Stimulated activated CD4-positive, alpha-beta T cell treated with anti-CD3 and anti-CD28 coated beads, Interleukin-4, amount 100 ng/mL, for 48 hours (primary cell): ENCODE measurements at places on chromosomes 1 and 21.

DNA sequence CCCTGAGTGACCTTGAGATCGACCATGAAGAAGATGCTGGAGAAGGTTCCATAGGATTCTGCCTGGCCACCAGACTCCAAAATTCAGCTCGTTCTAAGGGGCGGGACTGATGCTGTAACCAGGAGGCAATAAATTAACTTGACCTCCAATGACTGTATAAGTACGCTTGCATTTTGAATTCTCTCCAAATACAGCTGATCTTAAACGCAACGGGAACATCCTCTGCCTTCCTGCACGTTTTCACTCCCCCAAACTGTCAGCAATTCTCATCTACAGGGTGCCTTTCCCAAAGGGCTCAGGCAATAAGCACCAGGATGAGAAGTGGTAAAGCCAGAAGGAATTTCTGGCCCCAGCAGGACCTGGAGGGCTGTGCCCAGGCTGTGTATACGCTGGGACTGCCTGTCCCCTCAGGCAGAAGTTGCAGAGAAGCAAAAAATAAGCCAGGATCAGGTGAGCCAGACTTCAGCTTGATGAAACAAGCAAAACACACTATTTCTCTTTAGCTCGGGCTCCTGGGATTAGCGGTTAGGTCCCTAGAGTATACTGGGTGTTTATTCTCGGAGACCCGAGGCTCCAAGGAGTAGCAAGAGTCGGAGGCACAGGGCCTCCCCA, 124.8 kb downstream of the LRIG2 start:
- no peak for DNase-seq

- DNase-seq, result no peak
Measured at GRCh38 chr1:188904201-188904600, 1573.5 kb downstream of the BRINP3 start.

DNA sequence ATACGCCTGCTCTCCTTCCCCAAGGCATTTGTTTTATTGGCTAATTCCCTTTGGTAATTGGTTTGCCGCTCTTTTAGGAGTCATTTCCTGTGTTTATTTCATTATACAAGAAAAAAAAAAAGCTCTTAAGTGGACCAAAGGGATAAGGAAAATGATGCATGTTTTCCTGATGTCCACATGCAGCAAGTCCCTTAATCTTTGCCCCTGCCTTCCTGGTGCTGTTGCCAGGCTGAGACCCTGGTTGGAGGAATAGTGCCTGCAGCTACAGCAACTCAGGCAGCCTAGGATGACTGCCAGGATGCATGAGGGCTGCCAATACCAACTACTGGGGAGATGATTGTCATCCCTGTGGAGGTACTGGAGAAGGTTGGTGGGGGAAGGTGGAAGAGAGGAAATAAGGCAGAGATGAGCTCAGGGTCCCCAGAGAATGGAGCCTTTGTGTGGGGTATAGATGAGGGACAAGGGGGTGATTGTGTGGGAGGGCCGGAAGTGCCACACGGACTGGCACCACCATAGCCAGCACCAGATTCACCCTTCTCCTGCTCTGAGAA, 6.1 kb upstream of the GATAD2B start:
- DNase-seq, result no peak

DNA sequence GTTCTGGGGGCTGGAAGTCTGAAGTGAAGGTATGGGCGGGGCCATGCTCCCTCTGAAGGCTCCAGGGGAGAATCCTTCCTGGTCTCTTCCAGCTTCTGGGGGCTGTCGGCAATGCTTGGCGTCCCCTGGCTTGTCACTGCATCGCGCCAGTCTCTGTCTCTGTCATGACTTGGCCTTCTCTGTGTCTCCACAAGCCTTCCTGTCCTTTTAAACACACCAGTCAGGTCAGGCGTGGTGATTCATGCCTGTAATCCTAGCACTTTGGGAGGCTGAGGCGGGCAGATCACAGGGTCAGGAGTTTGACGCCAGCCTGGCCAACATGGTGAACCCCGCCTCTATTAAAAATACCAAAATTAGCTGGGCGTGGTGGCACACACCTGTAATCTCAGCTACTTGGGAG, 125.3 kb downstream of the ACTL8 start:
- no peak for DNase-seq

DNA sequence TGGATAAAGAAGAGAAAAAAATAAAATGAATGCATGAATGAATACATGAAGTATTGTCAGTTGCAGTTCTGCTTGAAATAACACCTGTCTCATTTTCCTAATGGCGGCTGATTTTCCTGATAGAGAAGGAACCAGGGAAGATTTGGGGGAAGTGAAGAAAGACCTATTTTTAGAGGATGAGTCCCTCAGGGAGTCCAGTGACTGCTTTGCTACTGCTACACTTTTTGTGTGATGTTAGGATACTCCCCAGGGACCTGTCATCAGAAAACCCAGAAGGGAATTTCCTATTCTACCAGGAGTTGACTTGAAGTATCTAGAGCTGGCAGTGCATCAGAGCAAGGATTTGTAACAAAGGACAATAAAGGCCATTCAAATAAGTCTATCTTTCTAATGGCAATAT, 114.8 kb downstream of the MAB21L3 start:
- no peak for DNase-seq

DNA sequence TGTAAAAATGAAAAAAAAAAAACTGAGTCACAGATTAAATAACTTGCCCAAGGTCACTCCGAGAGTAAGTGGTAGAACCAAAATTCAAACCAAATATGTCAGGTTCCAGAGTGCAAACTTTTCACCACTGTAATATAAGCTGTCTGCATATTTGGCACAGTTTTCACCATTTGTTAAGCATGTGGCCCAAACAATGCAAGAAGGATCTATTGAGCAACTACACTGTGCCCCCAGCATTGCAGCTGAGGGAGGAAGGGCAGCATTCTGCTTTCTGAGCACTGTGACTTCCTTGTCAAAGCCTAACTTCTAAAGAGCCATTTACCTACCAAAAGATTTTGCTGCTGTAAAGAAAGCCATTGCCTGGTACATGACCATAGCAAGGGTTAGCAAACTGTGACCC, 133.4 kb downstream of the SYT2 start:
- DNase-seq, result no peak

DNA sequence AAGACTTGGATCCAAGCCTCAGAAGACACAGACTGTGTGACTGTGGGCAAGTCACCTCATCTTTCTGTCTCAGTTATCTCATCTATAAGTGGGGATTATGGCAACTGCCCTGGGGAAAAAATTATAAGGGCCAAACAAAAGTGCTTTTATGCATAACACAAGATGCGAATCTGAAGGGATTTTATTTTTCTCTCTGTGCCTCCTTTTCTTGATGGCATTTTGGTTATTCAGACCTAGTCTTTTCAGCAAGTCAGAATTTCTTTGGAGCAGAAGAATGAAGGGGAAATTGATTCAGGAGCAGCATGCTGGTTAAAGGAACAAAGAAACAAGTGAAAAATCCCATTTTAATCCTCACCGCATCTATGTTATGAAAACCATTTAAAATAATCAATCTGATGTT, 86.9 kb downstream of the PBX1 start:
- DNase-seq, result no peak

- peak; percentile 25 for DNase-seq
Measured at GRCh38 chr1:36384542-36385409, 948 bp downstream of the STK40 start.

DNA sequence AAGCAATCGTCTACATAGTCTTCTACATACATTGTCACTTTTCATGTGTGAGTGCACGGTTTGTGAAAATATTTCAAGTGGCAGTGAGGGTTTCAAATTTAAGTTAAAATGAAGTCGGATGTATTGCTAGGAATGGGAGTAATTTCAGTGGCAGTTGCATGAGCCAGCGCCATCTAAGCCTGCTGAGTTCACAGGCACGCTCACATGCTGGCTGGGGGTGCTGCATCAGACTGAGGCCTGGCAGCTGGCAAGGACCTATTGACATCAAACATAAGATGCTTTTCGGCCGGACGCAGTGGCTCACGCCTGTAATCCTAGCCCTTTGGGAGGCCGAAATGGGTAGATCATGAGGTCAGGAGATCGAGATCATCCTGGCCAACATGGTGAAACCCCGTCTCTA, 80.7 kb downstream of the UBE4B start:
- DNase-seq, result no peak

DNA sequence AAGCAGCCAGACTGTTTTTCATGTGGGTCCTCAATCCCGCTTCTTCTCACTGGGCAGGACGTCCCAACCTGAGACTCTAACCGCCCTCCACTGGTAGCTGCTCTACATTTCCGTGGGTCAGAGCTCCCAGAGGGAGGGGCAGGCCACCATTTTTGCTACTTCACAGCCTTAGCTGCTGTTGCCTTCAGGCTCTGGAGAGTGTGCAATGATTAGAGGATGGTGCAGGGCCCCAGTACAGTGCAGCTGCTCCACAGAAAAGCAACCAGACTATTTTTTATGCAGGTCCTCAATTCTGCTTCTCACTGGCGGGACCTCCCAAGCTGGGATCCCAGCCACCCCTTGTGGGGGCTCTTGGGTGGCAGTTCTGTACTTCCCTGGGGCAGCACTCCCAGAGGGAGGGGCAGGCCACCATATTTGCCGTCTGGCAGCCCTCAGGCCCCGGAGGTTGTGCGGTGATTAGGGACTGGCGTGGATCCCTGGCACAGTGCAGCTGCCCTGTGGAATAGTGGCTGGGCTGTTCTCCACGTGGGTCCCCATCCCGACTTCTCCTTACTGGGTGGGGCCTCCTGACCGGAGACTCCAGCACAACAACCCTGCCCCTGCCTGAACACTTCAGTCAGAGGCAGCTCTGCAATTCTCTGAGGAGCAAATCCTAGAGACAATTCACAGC, 647.6 kb upstream of the PKN2 start:
- DNase-seq, result no peak

- no peak for DNase-seq
Measured at GRCh38 chr1:53738205-53739108, 507 bp downstream of the GLIS1 start.

GRCh38 chr1:6674771-6675170, 26.8 kb downstream of the DNAJC11 start:
- DNase-seq, result no peak

- no peak for DNase-seq
Measured at GRCh38 chr1:117162816-117163215, 41.3 kb upstream of the TRIM45 start.

DNA sequence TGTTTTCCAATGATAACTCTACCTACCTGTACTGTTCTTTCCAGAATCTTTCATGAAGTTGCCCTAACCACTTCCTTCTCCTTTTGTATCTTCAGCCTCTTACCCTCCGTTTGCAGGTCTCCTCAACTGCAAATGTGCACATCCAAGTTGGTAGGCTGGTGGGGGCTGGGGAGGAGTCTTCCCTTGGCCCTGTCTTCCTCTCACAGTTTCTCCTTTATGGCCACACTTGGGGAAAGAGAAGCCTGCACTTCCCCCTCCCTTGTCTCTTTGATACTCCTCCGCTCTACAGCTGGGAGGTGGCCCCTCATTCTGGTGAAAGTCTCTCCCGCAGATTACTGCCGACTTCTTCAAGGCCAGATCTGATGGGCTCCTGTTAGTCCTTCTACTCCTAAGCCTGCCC, 26.9 kb upstream of the GPR88 start:
- no peak for DNase-seq

DNA sequence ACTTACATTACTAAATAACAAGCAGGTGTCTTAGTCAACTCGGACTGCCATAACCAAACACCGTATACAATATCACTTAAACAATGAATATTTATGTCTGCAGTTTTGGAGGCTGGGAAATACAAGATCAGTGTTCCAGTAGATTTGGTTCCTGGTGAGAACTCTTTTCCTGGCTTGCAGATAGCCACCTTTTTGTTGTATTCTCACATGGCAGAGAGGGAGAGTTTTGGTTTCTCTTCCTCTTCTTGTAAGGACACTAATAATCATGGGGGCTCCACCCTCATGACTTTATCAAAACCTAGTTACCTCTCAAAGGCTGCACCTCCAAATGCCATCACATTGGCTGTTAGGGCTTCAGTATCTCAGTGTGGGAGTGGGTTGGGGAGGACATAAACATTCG, 82.9 kb upstream of the CACYBP start:
- no peak for DNase-seq

DNA sequence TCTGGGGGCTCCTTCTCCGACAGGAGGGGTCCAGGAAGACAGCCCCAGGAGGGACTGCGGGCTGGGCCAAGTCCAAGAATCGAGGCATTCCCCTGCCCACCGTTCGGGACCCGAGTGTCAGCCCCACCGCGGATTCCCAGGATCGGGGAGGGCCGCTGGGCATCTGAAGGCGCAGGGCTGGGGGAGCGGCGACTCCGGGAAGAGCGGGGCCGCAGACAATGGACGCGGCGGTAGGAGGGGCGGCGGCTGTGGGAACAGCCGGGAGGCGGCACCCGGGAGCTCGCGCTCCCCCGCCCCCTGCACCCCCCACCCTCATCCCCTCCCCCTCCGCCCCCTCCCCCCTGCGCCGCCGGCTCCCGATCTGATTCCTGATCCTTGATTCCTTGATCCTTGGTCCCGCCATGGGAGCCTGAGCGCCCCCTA, at the start of gene VANGL2:
Gene VANGL2, plus strand, starts transcription at position 342 of the 423 bp plus-strand sequence. CDS start 15,274 bp downstream, outside the sequence.
- DNase-seq, result peak; percentile 47

DNA sequence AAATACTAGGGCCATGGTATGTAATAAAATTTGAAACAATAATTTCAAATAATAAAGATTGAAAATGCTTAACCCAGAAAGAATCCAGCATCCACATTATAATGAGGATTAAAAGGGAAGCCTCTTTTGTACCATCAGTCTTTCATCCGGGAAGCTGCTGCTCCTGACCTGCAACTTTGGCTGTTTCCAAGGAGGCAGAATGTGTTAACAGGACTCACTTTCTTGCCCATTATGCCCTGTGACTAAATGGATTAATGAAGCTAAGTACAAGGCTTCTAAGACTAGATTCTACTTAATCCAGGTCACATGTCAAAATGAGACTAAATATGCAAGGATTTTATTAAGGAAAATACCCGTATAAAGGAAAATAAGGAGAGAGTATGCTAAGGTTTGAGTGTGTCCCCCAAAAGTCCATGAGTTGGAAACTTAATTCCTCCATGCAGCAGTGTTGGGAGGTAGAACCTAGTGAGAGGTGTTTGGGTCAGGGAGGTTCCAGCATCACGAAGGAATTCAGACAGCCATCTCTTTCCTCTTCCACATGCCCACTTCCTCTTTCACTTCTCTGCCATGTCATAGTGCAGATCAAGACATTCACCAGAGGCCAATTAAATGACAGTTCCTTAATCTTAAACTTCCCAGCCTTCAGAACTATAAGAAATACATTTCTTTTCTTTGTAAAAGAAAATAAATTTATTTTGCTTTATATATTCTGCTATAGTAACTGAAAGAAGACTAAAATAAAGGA, 27.7 kb downstream of the FMO2 start:
- no peak for DNase-seq

- no peak for DNase-seq
Measured at GRCh38 chr1:171909711-171910110, 68.4 kb downstream of the DNM3 start.

- DNase-seq, result peak; percentile 45
Measured at GRCh38 chr1:41891199-41891896, 27.4 kb downstream of the HIVEP3 start.

- no peak for DNase-seq
Measured at GRCh38 chr1:225765982-225766674, 11.5 kb upstream of the SRP9 start.

- DNase-seq, result no peak
Measured at GRCh38 chr1:59687081-59687480, 127.7 kb upstream of the HOOK1 start.

GRCh38 chr21:16241479-16241963, 511.7 kb downstream of the USP25 start:
- DNase-seq, result no peak

- no peak for DNase-seq
Measured at GRCh38 chr21:45475797-45476570, 66.3 kb downstream of the SLC19A1 start.

- DNase-seq, result no peak
Measured at GRCh38 chr1:228899421-228899956, 164.2 kb downstream of the RHOU start.
